ENCODE measurements at places on chromosomes 11 and 22. TPM values are rescaled to one million over a fixed set of nuclear protein-coding genes. Genes with fewer than 3 reads are reported as not detected.

- no peaks in the 10 kb centered on the region for H3K4me1 ChIP-seq
- H3K4me3 ChIP-seq, result no peak overlapping the region
- DNase-seq, result no peak
- H3K27me3 ChIP-seq, result no peaks in the 10 kb centered on the region
- H3K27ac ChIP-seq, result no peak overlapping the region
These were observed 95.5 kb downstream of the COMMD9 start for GRCh38 chr11:36193721-36194120.

- peak; percentile 18 for DNase-seq
- H3K27me3 ChIP-seq, result no peaks in the 10 kb centered on the region
- no peaks in the 10 kb centered on the region for H3K36me3 ChIP-seq
- H3K27ac ChIP-seq, result no peak overlapping the region
These were observed 67.9 kb upstream of the GRK3 start for GRCh38 chr22:25496396-25497064.

DNA sequence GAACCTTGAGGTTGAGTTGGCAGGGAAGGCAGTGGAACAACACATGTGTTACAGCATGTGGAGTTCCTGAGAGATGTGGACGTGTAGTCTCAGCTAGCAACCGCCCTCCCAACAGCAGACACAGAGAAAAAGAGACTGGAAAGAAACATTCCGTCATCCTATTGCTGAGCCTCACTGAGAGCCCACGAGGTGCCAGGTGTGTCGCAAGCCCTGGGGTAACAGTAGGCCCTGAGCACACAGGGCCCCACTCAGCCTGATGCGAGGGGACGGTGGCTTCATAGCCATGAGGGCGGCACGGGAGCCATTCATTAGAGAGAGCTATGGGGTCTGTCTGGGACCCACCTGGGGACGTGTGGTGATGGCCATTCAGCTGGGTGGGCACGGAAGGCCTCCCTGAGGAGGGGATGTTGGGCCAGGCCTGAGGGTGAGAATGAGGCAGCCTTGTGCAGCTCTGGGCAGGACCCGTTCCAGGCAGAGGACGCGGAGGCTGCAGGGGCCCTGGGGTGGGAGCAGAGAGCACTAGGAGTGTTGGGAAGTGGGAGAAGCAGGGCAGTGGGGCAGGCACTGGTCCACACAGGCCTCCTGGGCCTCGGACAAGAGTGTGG lies 26.2 kb downstream of the MPPED1 start:
- H3K27ac ChIP-seq, result no peak overlapping the region
- H3K4me1 ChIP-seq, result no peaks in the 10 kb centered on the region
- H3K27me3 ChIP-seq, result no peaks in the 10 kb centered on the region
- H3K4me3 ChIP-seq, result no peak overlapping the region

GRCh38 chr11:58867556-58867955 lies 23.1 kb upstream of the GLYATL2 start:
- no peak overlapping the region for H3K4me3 ChIP-seq
- no peak overlapping the region for H3K27ac ChIP-seq
- H3K4me1 ChIP-seq, result no peaks in the 10 kb centered on the region
- no peak for DNase-seq

GRCh38 chr11:3802011-3802790 lies 4.8 kb upstream of the NUP98 start:
- no peak overlapping the region for H3K27ac ChIP-seq
- peaks cover 6% of the 10 kb centered on the region for H3K4me1 ChIP-seq
- H3K36me3 ChIP-seq, result no peaks in the 10 kb centered on the region
- DNase-seq, result no peak

DNA sequence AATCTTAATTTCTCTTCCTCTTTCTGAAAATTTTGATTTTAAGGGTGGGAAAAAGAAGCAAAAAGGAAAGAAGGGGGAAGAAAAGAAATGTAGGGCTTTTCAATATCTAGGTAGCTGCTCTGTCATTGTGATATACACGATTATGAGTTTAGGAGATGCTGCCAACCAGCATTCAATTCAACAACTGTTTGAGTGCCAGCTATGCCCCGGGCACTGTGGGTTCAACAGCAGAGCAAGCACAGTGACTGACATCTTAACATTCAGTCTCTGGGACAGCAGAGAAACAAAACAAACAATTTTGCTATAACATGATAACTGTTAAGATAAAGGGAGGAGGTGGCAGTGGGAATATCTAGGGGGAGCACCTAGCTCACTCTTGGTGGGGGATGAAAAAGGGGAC lies 91.6 kb downstream of the DBX1 start:
- H3K36me3 ChIP-seq, result peaks cover 7% of the 10 kb centered on the region
- no peaks in the 10 kb centered on the region for H3K4me1 ChIP-seq
- H3K27me3 ChIP-seq, result no peaks in the 10 kb centered on the region
- DNase-seq, result no peak

DNA sequence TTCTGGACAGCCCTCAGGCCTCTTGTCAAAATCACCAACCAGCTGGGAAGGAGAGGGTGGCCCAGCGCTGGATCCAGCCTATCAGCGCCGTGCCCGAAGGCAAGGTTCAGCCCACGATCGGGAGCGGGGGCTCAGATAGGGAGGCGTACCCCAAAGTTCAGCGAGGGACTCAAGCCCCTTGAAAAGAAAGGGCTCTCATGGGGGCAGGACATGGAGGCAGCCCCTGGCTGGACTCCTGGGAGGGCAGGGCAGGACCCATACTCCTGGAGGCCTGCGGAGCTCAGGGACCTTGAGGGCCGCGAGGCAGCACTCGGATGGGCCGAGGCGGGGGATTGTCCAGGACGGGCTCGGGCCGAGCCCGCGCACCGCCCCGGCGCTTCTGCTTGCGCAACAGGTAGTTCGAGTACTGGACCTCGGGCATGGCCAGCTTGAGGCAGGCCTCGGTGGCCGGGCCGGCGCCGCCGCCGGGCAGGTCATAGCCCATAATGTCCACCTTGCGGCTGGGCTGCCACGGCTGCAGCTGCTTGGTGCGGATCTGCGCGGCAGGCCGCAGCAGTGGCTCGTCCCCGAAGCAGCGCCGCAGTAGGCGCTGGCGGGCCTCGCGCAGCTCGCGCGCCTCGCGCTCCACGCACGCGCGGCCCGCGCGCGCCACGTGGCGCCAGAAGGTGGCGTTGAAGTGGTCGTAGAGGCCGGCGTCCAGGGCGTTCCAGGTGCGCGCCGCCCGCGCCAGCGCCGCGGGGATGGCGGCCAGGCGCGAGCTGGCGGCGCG lies 6.5 kb downstream of the GAL3ST3 start:
- H3K4me1 ChIP-seq, result no peaks in the 10 kb centered on the region
- H3K36me3 ChIP-seq, result no peaks in the 10 kb centered on the region
- H3K27me3 ChIP-seq, result peaks cover 2% of the 10 kb centered on the region
- no peak overlapping the region for H3K27ac ChIP-seq

The CUL5 gene
- polyA plus RNA-seq, result 5.9 TPM

DNA sequence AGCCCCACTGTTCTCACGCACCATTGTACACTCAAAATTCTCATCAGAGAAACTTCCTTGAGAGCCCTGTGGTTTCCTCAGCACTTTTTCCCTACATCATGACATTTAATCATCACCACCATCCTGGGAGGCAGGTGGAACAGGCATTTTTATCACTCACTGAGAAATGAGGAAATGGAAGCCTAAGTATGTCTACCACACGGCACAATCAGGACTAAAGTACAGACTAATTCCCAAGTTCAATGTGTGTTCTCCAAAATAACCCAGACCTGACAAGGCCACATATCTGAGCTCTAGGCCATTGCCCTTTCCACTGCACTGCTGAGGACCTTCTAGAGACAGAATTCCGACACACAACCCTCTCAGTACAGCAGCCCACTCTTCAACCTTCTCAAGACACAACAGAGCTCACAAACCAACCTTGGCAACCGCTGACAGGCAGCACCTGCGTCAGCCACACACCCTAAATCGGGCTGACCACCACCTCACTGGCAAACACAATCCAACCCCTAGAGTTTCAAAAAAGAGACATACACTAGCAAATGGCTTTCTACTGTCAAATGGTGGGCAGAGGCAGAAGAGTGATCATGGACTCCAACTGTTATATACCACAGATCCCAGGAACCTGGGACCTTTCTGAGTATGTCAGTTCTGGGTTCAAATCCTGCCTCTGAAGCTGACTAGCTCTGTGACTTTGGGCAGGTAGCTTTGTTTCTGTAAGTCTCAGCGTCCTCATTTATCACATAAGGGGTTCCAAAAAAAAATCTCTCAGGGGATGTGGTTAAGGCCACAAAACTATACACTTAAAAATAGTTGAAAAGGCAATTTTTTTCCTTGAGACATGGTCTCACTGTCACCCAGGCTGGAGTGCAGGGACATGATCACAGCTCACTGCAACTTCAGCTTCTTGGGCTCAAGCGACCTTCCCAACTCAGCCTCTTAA lies 16.3 kb downstream of the SMCO4 start:
- no peak overlapping the region for H3K27ac ChIP-seq
- H3K4me3 ChIP-seq, result no peak overlapping the region
- no peaks in the 10 kb centered on the region for H3K36me3 ChIP-seq
- no peaks in the 10 kb centered on the region for H3K27me3 ChIP-seq
- no peak for DNase-seq
- H3K4me1 ChIP-seq, result peaks cover 10% of the 10 kb centered on the region

- no peaks in the 10 kb centered on the region for H3K4me1 ChIP-seq
- no peaks in the 10 kb centered on the region for H3K36me3 ChIP-seq
- H3K27me3 ChIP-seq, result peaks cover 18% of the 10 kb centered on the region
- no peak overlapping the region for H3K4me3 ChIP-seq
- DNase-seq, result no peak
- H3K27ac ChIP-seq, result no peak overlapping the region
These were observed 98.4 kb downstream of the ZNF280B start for GRCh38 chr22:22410121-22410520.

GRCh38 chr11:8706673-8707432 lies 24.3 kb downstream of the RPL27A start:
- no peaks in the 10 kb centered on the region for H3K36me3 ChIP-seq
- no peak overlapping the region for H3K27ac ChIP-seq
- H3K27me3 ChIP-seq, result no peaks in the 10 kb centered on the region
- no peak overlapping the region for H3K4me3 ChIP-seq

GRCh38 chr11:102824556-102824955 lies 18.9 kb downstream of the MMP3 start:
- no peak for DNase-seq
- H3K4me1 ChIP-seq, result no peaks in the 10 kb centered on the region
- no peaks in the 10 kb centered on the region for H3K36me3 ChIP-seq
- no peak overlapping the region for H3K4me3 ChIP-seq

DNA sequence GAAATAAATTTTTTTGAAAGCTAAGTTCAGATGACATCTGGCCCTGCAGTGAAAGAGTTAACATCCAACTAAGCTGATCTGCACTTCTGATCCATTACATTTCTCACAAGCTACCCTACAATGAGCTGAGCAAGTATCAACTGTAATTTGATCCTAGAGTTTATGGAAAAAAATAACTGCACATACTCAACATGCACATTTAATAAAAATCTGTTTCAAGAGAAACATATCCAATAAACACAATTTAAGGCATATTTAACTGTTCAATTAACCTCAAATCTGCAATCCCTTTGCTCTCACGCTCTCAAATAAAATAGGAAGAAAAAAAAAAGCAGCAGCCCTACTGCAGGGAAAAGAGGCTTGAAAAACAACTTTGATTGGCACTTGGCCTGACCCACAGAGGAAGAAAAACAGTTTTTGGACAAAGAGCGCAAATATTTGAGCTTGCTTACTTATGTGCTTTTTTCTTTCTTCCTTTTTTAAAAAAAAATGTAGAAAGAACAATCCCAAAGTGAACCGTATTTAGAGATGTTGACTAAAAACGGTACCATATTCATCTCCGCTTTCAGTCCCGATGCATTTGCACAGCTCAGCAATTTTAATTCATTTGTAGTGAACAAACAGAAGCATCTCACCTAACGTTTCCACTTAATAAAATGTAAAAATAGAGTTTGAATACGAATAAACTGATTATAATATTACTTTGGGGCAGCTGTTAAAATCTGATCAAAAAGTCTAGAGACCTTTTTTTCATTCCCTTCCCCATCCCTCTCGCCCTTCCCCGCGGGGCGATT lies 1.6 kb downstream of the SESN3 start:
- H3K4me3 ChIP-seq, result peak overlapping the region; percentile 43
- no peak overlapping the region for H3K27ac ChIP-seq
- H3K27me3 ChIP-seq, result peaks cover 14% of the 10 kb centered on the region
- peaks cover 11% of the 10 kb centered on the region for H3K4me1 ChIP-seq
- DNase-seq, result peak; percentile 53

The P4HA3 gene
- 34.1 TPM for polyA plus RNA-seq

- no peak for DNase-seq
- no peak overlapping the region for H3K4me3 ChIP-seq
- H3K36me3 ChIP-seq, result no peaks in the 10 kb centered on the region
- H3K27ac ChIP-seq, result no peak overlapping the region
- no peaks in the 10 kb centered on the region for H3K4me1 ChIP-seq
These were observed 121.2 kb downstream of the SPATA19 start for GRCh38 chr11:133724116-133724515.

DNA sequence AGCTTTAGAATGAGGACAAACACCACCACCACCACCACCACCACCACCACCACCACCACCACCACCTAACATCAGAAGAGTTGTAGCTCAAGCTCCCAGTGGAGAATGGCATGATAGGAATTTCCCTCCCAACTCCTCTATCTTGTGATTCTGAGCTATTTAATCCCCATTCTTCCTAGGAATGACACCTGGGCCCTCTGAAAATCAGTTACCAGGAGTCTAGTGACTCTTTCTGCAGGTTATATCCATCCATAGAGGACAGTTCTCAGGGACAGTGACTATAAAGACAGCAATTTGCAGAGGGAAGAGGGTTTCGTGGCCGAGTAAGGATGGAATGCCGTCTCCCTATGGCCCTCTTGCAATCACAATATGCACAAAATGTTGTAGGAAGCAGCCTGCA lies 27.8 kb downstream of the MYH9 start:
- no peaks in the 10 kb centered on the region for H3K27me3 ChIP-seq
- peaks cover 8% of the 10 kb centered on the region for H3K36me3 ChIP-seq
- no peak for DNase-seq
- H3K4me3 ChIP-seq, result no peak overlapping the region
- H3K27ac ChIP-seq, result no peak overlapping the region

DNA sequence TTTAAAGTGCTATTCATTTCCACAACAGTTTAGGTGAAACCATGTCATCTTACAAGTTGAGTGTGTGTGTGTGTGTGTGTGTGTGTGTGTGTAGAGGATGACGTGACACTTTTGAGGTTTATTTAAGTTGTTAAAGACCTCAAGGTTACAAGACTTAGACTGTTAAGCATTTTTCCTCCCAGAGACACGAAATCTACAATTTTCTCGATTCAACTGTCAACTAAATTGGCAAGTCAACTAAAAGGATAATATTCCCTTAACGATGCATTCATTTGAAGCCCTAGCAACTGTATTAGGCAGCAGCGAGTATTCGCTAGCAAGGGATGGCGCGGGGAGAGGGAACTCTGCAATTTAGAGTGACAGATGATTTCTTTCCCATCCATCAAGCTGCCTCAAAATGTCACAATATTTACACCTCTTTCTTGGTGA lies 17.6 kb upstream of the BDNF start:
- H3K4me3 ChIP-seq, result peak overlapping the region; percentile 37
- no peaks in the 10 kb centered on the region for H3K36me3 ChIP-seq
- DNase-seq, result peak; percentile 6
- peaks cover 14% of the 10 kb centered on the region for H3K4me1 ChIP-seq

The TRPM5 gene
- not detected for polyA plus RNA-seq

- H3K27ac ChIP-seq, result no peak overlapping the region
- H3K36me3 ChIP-seq, result no peaks in the 10 kb centered on the region
- DNase-seq, result no peak
- H3K27me3 ChIP-seq, result no peaks in the 10 kb centered on the region
These were observed 13.2 kb downstream of the HSD17B12 start for GRCh38 chr11:43693731-43694130.

The RFPL3 gene
- not detected for polyA plus RNA-seq

The E2F8 gene
- 6.0 TPM for polyA plus RNA-seq
